ENCODE measurements at places on chromosomes 6 and 20. TPM values are rescaled to one million over a fixed set of nuclear protein-coding genes. Genes with fewer than 3 reads are reported as not detected.

The MAFB gene
- total RNA-seq: 0.06 TPM

The IL20RA gene
- total RNA-seq: 0.02 TPM

The NEDD9 gene
- 43.6 TPM for total RNA-seq

The CDYL gene
- total RNA-seq: 33.3 TPM

The NR2E1 gene
- total RNA-seq: not detected

The MLN gene
- total RNA-seq: not detected

The EDN3 gene
- 0.10 TPM for total RNA-seq

The SMAP1 gene
- total RNA-seq: 16.7 TPM

The TRIM15 gene
- 0.04 TPM for total RNA-seq

The BMP5 gene
- total RNA-seq: 0.05 TPM

The TRIM31 gene
- 2.0 TPM for total RNA-seq

The FLRT3 gene
- 1.6 TPM for total RNA-seq

The HLA-F gene
- 5.1 TPM for total RNA-seq

The UNC5CL gene
- 0.33 TPM for total RNA-seq

All from A549 treated with DMSO at 1 μM for 4 hours (cell line).